Activated CD4-positive, alpha-beta T cell treated with anti-CD3 and anti-CD28 coated beads for 4 hours (primary cell): ENCODE measurements at places on chromosomes 1 and 21.

DNA sequence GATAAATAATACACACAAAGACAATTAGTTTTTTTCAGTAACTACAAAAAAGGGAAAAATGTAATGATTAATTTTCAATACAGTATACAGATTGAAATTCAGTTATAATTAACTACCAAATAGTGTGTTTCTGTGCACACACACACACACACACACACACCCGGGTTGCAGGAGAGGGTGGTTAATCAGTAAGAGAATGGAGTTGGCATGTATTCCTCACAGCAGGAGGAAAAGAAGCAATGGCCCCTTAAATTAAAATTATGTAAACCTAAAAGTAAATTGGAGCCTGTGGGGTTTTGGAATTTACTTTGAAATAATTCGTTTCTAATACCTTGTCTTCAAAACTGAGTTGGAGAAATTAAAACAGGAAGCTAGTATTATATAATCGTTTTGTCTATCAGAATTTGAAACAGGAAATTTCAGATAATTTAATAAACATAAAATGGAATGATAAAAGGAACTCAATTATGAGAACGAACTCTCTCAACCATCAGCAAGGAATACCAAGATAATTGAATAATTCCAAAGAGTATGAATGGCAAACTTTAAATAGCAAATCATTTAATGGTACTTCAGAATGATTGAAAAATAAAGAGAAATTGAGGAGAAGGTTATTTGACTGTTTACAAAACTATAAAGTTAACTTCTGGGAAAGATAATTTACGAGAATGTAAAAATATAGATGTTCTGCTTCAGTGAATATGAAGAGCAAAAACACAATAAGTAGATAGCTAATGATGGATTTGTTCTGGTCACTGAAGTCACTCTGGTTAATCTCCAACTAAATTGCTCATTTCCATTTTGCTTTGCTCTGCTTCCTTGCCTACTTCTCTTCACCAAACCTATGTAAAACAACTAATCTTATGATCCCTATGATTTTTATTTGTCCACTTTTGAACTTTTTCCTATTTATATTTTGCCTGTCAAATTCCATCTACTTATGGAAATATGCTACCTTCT lies 547.9 kb upstream of the ZP4 start:
- DNase-seq: no peak

GRCh38 chr21:41750051-41750450 lies 16.8 kb downstream of the RIPK4 start:
- DNase-seq: no peak

- no peak for DNase-seq
Observed at GRCh38 chr21:25562660-25563059, 44.6 kb downstream of the MRPL39 start.

DNA sequence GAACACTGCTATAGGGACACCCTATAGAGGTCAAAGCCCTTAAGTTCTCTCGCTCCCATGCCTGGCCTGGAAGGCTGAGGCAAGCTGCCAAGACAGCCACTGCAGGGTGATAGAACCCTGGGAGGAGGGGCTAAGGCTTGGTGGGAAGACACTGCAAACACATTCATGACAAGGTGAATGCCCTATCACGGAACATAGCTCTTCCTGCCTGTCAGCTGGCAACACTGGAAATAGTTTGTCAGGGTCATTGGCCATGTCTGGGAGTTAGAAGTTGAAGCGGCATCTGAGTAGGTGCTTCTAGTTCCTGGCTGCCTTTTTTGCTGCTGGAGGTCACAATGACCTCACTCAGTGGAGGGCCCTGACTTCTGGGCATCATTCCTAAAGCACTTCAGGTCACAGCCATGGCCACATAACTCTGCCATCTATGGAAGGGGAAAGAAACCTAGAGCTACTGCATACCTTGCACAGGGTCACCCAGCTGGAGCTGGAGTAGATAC lies 4.2 kb downstream of the FABP3 start:
- no peak for DNase-seq

DNA sequence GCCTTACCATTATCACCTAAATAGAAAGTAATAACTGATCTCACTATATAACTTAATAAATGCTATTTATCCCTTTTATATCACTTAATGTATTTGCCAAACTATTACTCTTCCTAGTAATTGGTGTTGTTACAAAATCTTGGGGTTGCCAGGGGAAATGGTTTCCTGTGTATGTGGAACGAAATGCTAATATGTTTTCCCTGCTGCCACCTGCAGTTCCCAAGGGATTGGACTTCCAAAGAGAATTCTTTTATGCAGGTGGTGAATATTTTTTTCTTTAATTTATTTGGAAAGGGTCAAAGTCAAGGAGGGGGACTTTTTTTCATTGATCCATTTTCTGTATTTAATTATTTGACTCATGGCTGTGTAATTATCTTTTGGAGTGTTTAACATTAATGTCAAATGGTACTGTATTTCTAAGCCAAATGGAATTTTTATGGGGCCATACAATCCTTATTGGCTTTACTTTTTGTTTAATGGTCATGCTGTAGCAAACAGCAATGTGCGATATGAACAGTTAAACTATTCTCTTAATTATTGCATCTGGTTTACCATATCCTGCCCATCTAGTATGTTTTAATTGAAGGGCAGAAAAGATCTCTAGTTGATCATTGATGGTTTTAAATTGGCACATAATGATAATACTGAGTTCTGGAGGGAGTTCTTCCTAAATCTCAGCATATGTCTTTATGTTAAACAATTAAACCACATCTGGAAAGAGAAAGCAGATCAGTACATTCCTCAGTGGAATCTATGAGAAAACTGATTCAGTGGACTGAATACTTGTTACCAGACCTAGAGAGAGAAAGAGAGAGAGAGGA lies 486.3 kb downstream of the TTLL7 start:
- DNase-seq: no peak

GRCh38 chr1:229271448-229272159 lies 693 bp downstream of the RAB4A start:
- DNase-seq: peak; percentile 42

DNA sequence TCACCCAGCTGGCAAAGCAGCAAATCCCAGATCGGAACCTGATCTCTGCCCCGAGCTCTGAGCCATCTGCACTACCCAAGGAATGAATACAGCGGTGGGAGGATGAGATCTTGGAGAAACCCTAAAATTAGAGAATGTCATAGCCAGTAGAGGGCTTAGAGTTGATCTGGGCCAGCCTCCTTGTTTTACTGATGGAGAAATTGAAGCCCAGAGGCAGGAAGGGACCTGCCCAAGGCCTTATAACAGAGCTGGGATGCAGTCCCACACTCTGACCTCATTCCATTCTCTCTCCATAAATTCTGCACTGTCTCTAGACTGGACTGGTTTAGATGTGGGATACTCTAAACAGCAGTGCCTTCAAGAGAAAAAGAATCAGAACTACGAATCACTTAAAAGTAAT lies 4.8 kb upstream of the SFN start:
- no peak for DNase-seq

- DNase-seq: no peak
Observed at GRCh38 chr1:165174491-165174890, 182.0 kb downstream of the LMX1A start.

DNA sequence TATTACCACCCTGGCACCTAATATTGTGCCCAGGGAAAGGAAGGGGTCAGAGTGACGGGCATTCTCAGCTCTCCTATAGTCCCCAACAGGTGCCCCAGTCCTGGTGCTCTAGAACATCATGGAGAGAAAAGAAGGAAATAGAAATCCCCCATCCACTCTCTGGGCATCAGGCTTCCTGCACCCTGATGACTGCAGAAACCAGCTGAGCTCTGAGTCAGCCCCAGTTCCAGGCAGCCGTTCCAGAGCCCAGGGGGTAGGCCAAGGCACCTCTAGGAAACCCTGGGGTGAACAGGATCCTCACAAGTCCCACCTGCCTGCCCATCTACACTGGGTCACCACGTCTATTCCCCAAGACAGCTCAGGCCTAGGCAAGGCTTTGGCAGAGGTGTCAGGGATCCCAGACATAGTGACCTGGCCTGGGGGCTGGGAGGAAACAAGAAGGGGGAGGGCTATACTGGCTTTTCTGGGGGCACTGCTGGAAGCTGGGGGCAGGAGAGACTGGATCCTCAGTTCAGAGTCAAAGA lies 709 bp downstream of the NECTIN4 start:
- no peak for DNase-seq

DNA sequence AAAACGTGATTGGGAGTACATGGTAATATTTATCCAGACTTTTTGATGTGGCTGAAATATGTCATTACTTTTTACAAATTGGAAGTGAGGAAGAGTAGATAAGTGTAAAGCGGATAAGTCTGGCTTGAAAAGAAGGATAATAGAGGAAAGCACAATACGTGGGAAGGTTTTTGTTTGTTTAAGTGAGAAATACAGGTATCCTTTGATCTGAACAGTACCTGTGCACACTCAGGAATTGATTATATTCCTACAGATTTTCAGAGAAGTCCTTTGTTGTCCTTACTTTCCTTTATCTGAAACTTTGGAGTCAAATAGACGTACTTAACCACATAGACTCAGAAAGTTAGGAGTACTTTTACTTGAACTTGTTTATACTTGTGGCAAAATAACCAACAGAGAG lies 20.2 kb downstream of the CCDC18 start:
- no peak for DNase-seq

DNA sequence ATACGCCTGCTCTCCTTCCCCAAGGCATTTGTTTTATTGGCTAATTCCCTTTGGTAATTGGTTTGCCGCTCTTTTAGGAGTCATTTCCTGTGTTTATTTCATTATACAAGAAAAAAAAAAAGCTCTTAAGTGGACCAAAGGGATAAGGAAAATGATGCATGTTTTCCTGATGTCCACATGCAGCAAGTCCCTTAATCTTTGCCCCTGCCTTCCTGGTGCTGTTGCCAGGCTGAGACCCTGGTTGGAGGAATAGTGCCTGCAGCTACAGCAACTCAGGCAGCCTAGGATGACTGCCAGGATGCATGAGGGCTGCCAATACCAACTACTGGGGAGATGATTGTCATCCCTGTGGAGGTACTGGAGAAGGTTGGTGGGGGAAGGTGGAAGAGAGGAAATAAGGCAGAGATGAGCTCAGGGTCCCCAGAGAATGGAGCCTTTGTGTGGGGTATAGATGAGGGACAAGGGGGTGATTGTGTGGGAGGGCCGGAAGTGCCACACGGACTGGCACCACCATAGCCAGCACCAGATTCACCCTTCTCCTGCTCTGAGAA lies 6.1 kb upstream of the GATAD2B start:
- DNase-seq: no peak

DNA sequence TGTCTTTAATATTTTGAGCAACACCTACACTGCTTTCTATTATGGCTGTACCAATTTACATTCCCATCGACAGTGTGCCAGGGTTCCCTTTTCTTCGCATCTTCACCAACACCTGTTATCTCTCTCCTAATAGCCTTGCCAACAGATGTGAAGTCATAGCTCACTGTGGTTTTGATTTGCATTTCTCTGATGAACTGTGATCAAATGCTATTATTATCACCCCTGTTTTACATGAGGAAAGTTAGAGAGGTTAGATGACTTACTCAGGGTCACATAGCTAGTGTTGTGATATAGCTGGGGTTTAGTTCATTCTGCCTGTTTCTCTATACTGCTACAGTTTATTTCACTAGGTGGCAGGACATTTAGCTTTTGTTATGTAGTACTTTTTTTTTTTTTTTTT lies 204.1 kb downstream of the FMN2 start:
- DNase-seq: no peak

DNA sequence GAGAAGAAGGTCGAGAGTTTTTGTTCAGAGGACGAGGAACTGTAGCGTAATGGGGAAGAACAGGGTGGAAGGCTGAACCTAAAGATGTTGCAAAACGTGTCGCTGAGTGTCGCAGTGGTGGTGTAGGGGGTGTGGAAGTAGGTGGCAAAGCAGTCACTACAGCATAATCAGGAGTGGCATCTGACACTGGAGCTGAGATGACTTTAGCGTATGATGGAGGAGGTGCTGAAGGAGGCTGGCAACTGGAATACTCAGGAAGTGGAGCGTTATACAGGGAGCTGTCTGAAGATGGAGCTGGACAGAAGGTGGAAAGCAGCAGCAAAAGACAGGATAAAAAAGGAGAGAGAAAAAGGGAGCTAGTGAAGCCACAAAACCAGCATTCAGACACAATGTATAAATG lies 89.9 kb upstream of the LBR start:
- no peak for DNase-seq

GRCh38 chr1:209797978-209798639 lies 7.8 kb downstream of the IRF6 start:
- no peak for DNase-seq

- DNase-seq: no peak
Observed at GRCh38 chr1:159005161-159005560, 4.5 kb upstream of the IFI16 start.

GRCh38 chr21:15001113-15001512 lies 63.7 kb downstream of the NRIP1 start:
- no peak for DNase-seq

- DNase-seq: no peak
Observed at GRCh38 chr21:29639366-29640079, 300.3 kb downstream of the GRIK1 start.

DNA sequence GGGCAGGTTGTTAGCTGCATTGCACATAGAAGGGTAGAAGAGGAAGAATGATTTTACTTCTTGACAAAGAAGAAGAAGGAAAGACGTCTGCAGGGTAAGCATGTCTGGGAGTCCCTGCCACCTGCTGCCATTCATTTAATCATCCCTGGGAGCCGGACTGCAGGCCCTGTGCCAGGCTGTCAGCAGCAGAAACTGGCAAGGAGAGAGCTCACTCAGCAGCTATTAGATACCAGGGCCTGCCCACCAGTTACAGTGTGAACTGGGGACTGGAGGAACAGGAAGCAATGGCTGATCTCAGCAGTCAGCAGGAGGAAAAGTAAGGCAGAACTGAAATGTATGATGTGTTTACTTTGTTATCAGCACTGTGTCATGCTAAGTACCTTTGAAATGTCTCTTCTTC lies 75.7 kb upstream of the C1orf87 start:
- DNase-seq: no peak

DNA sequence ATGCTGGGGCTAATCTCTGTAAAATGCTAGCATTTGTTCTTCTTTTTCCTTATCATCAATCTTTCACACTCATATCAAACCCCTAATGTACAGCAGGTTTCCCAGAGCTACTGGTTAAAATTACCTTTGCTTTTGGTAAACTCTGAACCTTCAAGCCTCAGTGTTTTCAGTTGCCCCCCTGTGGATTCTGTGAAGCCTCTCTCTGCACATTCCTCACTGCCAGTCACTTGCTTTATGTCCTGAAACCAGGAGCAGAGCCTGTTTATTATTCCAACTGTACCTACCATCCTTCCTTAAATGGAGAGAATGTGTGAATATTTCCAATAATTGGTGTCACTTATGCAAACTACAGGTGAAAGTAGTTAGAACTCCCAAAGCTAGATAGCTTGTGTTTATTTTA lies 134.2 kb downstream of the NEK7 start:
- no peak for DNase-seq

GRCh38 chr1:243554686-243555085 lies 295.4 kb downstream of the AKT3 start:
- DNase-seq: no peak
